ENCODE measurements at places on chromosomes 1 and 21. TPM values are rescaled to one million over a fixed set of nuclear protein-coding genes. Genes with fewer than 3 reads are reported as not detected.

- no peak overlapping the region for H3K27ac ChIP-seq
- no peaks in the 10 kb centered on the region for H3K4me1 ChIP-seq
- H3K4me3 ChIP-seq = no peak overlapping the region
- DNase-seq = no peak
These were observed 45.1 kb downstream of the CRP start for GRCh38 chr1:159669338-159669737.

GRCh38 chr1:55868026-55868425 lies 652.9 kb upstream of the USP24 start:
- H3K27ac ChIP-seq = no peak overlapping the region
- no peaks in the 10 kb centered on the region for H3K27me3 ChIP-seq
- DNase-seq = no peak
- H3K4me1 ChIP-seq = no peaks in the 10 kb centered on the region

DNA sequence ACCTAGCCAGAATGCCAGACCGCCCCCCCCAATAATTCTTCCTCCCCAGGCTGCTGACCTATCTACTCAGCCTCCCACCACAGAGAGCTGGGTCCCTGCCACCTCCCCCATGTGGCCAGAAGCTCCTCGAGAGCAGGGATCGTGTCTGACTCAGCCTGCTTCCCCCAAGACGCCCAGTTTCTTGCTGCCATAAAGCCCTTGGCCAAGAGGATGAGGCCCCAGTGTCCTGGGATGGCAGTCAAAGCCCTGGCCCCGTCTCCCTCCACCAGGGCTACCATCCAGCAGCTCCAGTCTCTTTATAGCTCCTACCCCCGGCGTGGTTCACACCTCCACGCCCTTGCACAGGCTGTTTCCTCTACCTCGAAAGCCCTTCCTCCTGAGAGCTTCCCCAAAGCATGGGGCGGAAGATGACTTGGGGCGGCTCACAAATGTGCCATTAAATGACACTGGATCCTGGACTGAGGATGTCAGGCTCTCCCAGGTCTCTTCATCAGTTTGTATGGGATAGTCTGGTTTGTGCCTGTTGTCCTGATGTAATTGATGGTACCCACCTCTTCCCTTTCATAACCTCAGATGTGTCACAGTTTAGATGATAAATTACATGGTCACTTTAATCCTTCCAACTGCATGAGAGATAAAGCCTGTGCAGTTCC lies 13.2 kb downstream of the ADGRB2 start:
- H3K36me3 ChIP-seq = peaks cover 54% of the 10 kb centered on the region
- no peak overlapping the region for H3K4me3 ChIP-seq
- H3K27me3 ChIP-seq = no peaks in the 10 kb centered on the region
- DNase-seq = no peak
- peaks cover 78% of the 10 kb centered on the region for H3K4me1 ChIP-seq

DNA sequence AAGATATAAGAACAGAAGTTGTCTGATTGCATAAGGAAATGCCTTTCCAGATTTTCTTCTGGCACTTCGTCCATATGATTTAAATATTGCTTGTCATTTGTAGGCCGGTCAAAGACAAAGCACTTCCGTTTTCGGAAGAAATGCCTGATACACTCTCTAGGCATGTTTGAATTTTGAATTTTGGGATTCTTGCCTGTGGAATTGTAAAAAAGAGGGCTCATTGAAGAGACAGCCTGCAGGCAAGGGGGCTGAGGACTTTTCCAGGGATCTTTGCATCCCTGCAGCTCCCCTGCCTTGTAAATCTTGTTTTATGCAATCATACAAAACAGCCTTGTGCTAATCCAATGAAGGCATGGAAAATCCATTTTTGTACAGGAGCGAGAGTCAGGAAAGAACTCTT lies 7.4 kb downstream of the GBP4 start:
- H3K4me3 ChIP-seq = no peak overlapping the region
- H3K4me1 ChIP-seq = no peaks in the 10 kb centered on the region
- no peak overlapping the region for H3K27ac ChIP-seq
- DNase-seq = no peak
- no peaks in the 10 kb centered on the region for H3K36me3 ChIP-seq

- no peaks in the 10 kb centered on the region for H3K36me3 ChIP-seq
- no peak overlapping the region for H3K27ac ChIP-seq
- peaks cover 10% of the 10 kb centered on the region for H3K4me1 ChIP-seq
- H3K4me3 ChIP-seq = no peak overlapping the region
- no peaks in the 10 kb centered on the region for H3K27me3 ChIP-seq
These were observed 57.9 kb upstream of the GJB5 start for GRCh38 chr1:34696981-34697380.

GRCh38 chr1:228939881-228940392 lies 204.7 kb downstream of the RHOU start:
- H3K27me3 ChIP-seq = no peaks in the 10 kb centered on the region
- no peaks in the 10 kb centered on the region for H3K36me3 ChIP-seq
- peaks cover 15% of the 10 kb centered on the region for H3K4me1 ChIP-seq
- H3K27ac ChIP-seq = no peak overlapping the region

DNA sequence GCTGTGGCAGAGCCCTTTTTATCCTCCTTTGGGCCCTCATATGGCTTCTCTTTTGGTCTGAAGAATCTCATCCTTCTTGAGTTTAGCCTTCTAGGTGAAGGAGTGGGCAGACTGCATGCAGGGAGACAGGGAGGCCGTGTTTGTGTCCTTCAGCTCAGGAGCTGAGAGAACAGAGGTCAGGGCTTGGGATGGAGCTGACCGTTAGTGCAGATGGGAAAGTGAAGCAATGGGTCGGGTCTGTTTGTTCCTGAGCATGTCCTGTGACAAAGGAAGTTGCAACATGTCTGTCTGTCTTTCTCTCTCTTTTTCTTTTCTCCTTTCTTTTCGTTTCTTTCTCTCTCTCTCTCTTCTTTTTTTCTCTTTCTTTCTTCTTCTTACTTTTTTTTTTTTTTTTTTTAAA lies 14.9 kb downstream of the MAPKAPK2 start:
- DNase-seq = no peak
- H3K27me3 ChIP-seq = no peaks in the 10 kb centered on the region
- peaks cover 26% of the 10 kb centered on the region for H3K4me1 ChIP-seq
- no peak overlapping the region for H3K4me3 ChIP-seq
- H3K36me3 ChIP-seq = peaks cover 2% of the 10 kb centered on the region

GRCh38 chr1:213123536-213123935 lies 72.5 kb downstream of the RPS6KC1 start:
- H3K36me3 ChIP-seq = no peaks in the 10 kb centered on the region
- no peak for DNase-seq
- H3K27ac ChIP-seq = no peak overlapping the region
- H3K27me3 ChIP-seq = no peaks in the 10 kb centered on the region

GRCh38 chr1:30754684-30755171 lies 2.8 kb downstream of the LAPTM5 start:
- no peak overlapping the region for H3K27ac ChIP-seq
- H3K27me3 ChIP-seq = no peaks in the 10 kb centered on the region
- no peak overlapping the region for H3K4me3 ChIP-seq
- H3K36me3 ChIP-seq = no peaks in the 10 kb centered on the region
- DNase-seq = no peak

- no peak overlapping the region for H3K4me3 ChIP-seq
- H3K36me3 ChIP-seq = peaks cover 13% of the 10 kb centered on the region
- peaks cover 9% of the 10 kb centered on the region for H3K4me1 ChIP-seq
These were observed 40.4 kb upstream of the LDLRAP1 start for GRCh38 chr1:25502957-25503356.

DNA sequence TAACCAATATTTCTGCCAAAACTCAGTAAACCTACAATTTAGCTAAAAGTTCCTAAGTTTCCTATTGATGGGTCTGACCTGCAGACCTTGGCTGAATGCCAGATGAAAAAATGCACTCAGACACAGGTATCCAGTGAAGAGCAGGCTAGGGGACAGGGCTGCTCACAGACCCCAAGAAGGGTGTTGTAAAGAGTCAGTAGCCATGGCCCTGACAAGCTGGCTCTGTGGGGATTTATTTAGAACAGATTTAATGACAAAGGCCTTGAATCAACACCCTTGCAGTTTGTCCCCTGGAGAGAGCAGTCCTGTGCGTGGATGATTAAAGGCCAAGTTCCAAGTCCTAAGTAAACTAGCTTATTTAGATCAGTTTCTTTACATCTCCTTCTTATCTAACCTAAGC lies 1243.2 kb upstream of the ADGRL4 start:
- H3K4me3 ChIP-seq = no peak overlapping the region
- DNase-seq = no peak
- H3K36me3 ChIP-seq = no peaks in the 10 kb centered on the region
- H3K27me3 ChIP-seq = no peaks in the 10 kb centered on the region
- no peak overlapping the region for H3K27ac ChIP-seq
- H3K4me1 ChIP-seq = no peaks in the 10 kb centered on the region

DNA sequence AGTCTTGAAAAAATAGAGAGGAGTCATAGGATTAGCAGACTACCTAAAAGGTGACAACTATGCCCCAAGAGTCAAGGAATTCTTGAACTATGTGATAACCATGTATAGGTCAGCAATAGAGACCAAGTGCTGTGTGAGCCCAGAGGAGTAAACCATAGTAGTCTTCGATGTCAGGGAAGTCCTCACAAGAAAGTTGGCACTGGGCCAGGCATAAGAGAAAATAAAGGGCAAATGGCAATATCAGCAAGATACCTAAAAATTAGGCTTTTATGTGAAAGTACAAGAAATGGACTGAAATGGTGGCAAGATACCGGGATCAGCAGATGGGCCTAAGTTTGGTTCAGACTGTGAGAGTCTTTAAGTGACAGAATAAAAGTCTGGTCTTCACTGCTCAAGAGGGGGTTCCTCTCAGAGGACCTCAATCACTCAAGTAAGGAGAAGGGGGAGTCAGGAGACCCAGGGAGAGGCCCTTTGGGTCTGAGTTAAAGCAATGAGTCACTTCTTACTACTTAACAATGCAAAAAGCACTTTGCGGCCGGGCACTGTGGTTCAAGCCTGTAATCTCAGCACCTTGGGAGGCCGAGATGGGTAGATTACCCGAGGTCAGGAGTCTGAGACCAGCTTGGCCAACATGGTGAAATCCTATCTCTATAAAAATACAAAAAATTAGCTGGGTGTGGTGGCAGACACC lies 95.0 kb downstream of the TEX35 start:
- DNase-seq = no peak
- H3K36me3 ChIP-seq = no peaks in the 10 kb centered on the region
- no peaks in the 10 kb centered on the region for H3K27me3 ChIP-seq
- no peak overlapping the region for H3K27ac ChIP-seq

- no peaks in the 10 kb centered on the region for H3K27me3 ChIP-seq
- peaks cover 48% of the 10 kb centered on the region for H3K4me1 ChIP-seq
- peak overlapping the region; percentile 15 for H3K27ac ChIP-seq
- H3K4me3 ChIP-seq = no peak overlapping the region
These were observed 213.0 kb upstream of the VAMP3 start for GRCh38 chr1:7558041-7558461.

- peaks cover 2% of the 10 kb centered on the region for H3K4me1 ChIP-seq
- H3K27ac ChIP-seq = no peak overlapping the region
- no peaks in the 10 kb centered on the region for H3K36me3 ChIP-seq
- no peak overlapping the region for H3K4me3 ChIP-seq
These were observed 5.4 kb upstream of the RPS6KA1 start for GRCh38 chr1:26524181-26524580.

- DNase-seq = no peak
- no peak overlapping the region for H3K27ac ChIP-seq
- no peak overlapping the region for H3K4me3 ChIP-seq
- H3K27me3 ChIP-seq = no peaks in the 10 kb centered on the region
These were observed 8.0 kb upstream of the PCBP3 start for GRCh38 chr21:45635271-45636151.

DNA sequence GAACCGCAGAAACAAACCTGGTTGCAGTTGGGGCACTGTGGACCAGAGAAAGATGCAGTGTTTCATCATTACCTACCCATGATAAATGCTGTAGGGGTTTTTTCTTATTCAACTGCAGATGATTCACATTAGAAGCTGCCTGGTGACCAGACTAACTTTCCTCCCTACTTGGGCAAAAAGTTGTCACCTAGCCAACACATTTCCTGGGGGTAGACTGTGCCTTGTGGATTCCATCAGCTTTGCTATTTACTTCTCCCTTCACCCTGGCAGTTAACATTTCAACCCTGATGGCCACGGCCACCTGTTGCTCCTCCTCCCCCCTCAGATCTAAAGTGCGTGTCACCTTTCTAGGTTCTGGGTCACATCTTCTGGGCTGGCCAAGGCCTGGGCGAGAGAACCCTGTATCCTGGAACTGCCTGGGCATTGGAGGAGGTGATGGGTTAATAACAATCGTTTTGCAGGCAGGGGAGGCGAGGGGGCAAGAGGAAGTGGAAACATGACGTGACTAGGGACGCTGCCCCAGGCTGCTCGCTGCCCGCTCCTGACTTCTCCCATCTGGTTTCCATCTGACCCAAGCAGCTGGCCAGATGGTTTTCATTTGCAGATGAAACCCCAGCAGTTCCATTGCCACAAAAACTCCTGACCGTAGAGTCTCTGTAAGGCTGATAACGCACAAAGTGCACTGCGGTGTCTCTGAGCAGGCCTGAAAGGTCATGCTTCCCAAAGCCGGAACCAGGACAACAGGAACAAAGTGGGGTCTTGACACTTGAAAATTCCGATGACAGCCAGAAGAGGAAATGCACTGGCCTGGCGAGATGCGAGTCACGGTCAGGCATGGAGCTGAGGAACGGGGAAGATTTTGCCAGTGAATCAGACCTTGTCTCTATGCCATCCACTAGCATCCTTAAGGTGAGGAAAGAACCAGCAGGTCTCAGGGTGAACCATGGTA lies 36.6 kb downstream of the CAPZB start:
- no peak overlapping the region for H3K4me3 ChIP-seq
- H3K4me1 ChIP-seq = peaks cover 38% of the 10 kb centered on the region
- DNase-seq = no peak
- H3K27me3 ChIP-seq = no peaks in the 10 kb centered on the region
- H3K27ac ChIP-seq = peak overlapping the region; percentile 76
- peaks cover 14% of the 10 kb centered on the region for H3K36me3 ChIP-seq

DNA sequence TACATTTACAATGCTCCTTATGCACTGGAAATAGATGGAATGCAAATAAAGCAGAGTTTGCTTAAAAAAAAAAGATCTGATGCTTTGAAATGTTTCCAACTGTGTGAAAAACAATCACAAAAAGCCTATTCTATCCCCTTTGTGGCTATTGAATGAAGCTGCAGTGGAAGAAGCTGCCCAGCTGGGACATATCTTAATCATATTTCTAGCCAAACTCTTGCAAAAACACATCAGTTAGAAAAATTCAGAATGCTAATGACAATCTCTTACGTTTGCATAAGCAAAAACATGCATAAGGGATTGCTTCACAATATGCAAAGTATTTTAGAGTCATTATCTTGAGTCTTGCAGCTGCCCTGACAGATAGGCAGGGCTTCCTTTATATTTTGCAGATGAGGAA lies 526.4 kb upstream of the USP24 start:
- H3K4me3 ChIP-seq = no peak overlapping the region
- H3K27ac ChIP-seq = no peak overlapping the region
- no peak for DNase-seq
- no peaks in the 10 kb centered on the region for H3K27me3 ChIP-seq

GRCh38 chr1:113868387-113869083 lies 3.0 kb downstream of the PTPN22 start:
- H3K27me3 ChIP-seq = no peaks in the 10 kb centered on the region
- H3K36me3 ChIP-seq = no peaks in the 10 kb centered on the region
- H3K27ac ChIP-seq = no peak overlapping the region

The MPL gene
- 0.11 TPM for total RNA-seq

The CNIH4 gene
- 32.5 TPM for total RNA-seq

The CYP4A11 gene
- 0.69 TPM for total RNA-seq

The GPR37L1 gene
- 7.5 TPM for total RNA-seq

The SHISA4 gene
- 53.2 TPM for total RNA-seq

The PRRX1 gene
- 61.3 TPM for total RNA-seq

The DMBX1 gene
- total RNA-seq = 0.10 TPM

The HORMAD1 gene
- total RNA-seq = 2.7 TPM
